ENCODE measurements at places on chromosomes 2 and 18.

- no peak for ATAC-seq
These were observed 390.2 kb downstream of the THSD7B start for GRCh38 chr2:137155356-137156104.

- ATAC-seq: no peak
These were observed 2.9 kb downstream of the MALT1 start for GRCh38 chr18:58674159-58674558.

- no peak for ATAC-seq
These were observed 280.9 kb upstream of the FANCL start for GRCh38 chr2:58521803-58522554.

DNA sequence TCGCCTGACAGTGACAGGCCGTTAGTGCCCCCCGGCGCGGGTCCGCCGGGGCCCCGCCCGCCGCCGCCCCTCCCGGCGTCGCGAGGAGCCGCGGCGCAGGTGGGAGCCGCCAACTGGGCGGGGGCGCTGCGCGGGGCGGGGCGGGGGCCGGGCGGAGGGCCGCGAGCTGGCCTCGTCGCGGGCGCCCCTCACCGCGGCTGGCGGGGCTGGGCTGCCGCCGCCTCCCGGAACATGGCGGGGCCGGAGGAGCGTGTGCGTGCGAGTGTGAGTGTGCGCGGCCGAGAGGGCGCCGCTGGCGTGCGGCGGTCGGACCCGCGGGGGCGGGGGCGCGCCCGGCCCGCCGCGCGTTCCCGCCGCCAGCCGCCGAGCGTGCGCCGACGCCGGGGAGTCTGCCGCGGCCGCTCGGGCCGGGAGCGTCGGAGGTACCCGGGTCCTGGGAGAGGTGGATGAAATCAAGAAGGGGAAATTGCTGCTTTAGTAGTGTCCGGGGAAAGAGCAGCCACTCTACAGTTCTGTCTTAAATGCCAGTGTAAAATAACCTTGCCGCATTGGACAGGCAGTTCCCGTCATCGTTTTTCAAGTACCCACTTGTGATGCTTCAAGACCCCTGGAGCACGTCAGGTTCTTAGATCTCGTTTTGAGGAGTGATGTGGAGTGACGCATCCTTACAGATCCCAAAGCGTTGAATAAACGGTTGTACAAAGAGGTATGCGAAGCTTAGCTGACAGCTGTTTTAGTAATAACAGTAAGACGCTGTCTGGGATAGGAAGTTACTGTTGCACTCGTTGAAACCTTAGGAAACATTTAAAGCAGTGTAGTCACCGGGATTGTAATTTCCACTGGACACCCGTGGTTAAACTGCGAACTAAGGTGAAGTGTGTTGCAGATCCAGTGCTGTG lies 836 bp downstream of the ANKRD12 start:
- ATAC-seq: peak; percentile 70

GRCh38 chr18:45324495-45325113 lies 290.7 kb upstream of the SLC14A2 start:
- ATAC-seq: no peak

DNA sequence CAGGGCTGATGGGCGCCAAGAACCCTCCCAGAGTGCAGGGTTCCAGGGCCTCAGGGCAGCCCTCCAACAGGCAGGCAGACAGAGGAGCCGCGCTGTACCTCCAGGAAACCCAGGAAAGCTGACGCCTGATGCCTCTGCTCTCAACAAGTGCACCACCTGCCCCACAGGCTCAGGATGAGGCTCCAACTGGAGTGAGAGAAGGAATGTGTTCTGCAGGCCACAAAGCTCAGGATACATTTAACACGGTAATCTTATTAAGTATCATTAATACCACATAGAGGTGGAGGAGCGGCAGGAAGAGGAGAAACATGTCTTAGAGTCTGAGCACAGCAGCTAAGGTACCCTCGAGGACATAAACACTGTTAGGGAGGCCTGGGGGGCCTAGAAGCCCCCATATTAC lies 155.9 kb upstream of the CAPN13 start:
- no peak for ATAC-seq

- no peak for ATAC-seq
These were observed 65.7 kb upstream of the RBM44 start for GRCh38 chr2:237732790-237733381.

DNA sequence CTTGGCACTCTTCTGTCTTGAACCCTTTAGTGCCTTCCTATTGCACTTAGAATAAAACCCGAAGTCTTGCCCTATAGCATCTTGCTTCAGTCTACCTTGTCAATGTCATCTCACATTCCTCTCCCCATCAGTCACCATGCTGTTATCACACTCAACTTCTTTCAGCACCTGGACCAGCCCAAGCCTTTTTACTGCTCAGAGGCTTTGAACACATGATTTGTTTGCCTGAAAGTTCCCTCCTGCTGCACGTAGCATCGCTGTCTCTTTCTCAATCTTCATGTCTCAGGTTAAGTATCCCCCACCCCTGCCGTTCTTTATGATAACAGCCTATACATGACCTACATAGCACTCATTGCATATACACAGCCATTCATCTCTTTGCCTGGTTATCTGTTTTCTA lies 41.3 kb upstream of the LGALSL start:
- no peak for ATAC-seq

DNA sequence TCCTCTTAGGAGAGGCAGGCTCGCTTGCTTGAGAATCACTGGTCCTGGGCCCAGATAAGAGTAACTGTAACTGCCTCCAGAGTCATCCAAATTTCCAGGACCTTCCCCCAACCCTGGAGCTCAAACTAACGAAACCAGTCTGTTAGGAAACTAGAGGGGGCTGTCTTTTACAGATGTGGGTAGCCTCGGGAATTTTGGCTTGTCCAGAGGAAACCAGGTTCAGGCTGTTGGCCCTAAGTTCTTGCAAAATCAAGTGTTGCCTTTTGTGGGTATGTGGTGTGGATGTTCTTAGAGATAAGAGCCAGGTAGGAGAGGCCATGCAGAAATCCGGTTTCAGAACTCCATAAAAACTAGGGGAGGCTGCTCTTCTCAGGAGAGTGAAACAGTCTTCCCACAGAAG lies 125.0 kb upstream of the DLX2 start:
- ATAC-seq: no peak

DNA sequence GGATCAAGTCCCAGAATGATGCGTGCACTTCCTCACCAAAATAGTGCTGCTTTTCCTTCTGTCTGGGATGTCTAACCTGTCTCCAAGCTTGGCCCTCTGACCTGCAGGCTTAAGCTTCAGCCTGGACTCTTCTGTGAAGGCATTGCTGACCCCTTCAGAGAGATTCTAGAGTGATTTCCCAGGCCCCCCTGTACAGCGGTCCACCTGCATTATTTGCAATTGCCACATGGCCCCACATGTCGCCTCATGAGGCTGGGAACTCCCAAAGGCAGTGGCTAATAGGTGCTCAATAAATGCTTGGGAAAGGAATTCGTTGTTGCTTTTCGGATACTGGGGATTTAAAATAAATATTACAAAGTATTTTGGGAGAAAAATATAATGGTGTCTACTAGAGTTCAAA lies 32.3 kb upstream of the MEP1B start:
- ATAC-seq: no peak

- ATAC-seq: no peak
These were observed 695.6 kb downstream of the TSN start for GRCh38 chr2:122451040-122451439.

- ATAC-seq: peak; percentile 44
These were observed 20.8 kb downstream of the PTPN18 start for GRCh38 chr2:130376433-130377293.

- ATAC-seq: no peak
These were observed 2.0 kb downstream of the KCTD1 start for GRCh38 chr18:26546170-26546874.

DNA sequence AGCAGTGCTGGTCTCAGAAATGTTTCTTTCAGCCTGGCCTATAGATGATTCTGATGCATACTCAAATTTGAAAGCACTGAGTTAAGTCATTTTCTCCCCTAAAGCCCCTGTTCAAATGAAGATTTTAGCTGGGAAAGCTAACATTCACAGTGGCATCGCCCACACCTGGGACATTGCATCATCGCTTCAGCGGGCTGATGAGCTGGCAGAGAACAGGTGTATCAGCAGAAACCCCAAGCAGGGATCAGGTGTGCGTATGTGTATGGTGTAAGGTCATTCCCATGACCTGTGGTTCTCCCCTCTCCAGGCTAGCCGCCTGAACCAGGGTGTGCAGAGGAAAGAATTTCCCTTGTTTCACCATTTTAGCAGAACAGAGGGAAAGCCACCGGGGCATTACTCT lies 56.3 kb downstream of the EPAS1 start:
- no peak for ATAC-seq

DNA sequence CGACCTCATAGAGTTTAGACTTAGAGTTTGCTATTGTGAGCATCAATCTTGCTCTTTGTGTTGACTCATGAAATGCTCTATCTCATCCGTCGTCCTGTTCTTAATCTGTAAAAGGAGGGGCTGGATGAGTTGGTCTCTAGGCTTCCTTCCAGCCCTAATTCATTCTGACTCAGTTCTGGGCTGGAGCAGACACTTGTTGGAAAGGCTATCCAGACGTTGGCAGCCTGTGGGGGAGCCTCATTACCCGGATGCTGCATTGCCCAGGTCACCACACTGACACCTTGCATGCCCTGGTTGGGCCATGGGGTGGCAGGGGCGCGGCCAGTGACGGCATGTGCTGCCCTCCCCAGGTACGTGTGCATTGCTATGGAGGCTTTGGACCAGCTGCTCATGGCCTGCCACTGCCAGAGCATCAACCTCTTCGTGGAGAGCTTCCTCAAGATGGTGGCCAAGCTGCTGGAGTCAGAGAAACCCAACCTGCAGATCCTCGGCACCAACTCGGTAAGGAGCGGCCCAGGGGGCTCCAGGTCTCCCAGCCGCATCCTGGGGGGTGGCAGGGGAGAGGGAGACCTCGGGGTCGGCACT lies 61.5 kb downstream of the EFR3B start:
- ATAC-seq: no peak

- no peak for ATAC-seq
These were observed at the start of gene FABP1 for GRCh38 chr2:88127888-88128653. FABP1 (minus strand) TSS chr2:88128062; CDS start chr2:88128017, 45 bp downstream.

GRCh38 chr2:62099050-62099449 lies 96.9 kb upstream of the B3GNT2 start:
- ATAC-seq: peak; percentile 4

- peak; percentile 31 for ATAC-seq
These were observed 365.3 kb downstream of the SATB2 start for GRCh38 chr2:199092419-199092818.

GRCh38 chr18:45860971-45861370 lies 35.5 kb downstream of the SIGLEC15 start:
- no peak for ATAC-seq

- no peak for ATAC-seq
These were observed 99.5 kb downstream of the CABYR start for GRCh38 chr18:24238387-24238786.

- no peak for ATAC-seq
These were observed 154.5 kb downstream of the CLIP4 start for GRCh38 chr2:29269765-29270109.

DNA sequence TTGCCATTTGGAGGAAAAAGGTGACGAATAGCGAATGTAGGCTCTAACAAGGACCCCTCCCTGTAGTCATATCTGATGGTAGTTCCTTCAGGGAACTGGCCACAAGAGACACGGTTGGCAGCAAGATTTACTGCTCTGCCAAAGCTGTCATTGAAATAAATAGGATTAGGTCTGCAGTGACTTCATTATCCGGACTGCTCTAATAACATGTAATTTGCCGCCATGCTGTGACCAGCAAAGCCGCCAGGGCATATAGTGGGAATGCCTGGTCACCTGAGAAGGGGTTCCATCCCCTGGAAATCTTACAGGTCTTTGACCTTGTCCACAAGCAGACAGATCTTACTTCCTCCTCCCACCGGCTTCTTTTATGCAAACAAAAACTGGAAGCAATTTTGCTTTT lies 59.4 kb upstream of the LAPTM4A start:
- no peak for ATAC-seq

DNA sequence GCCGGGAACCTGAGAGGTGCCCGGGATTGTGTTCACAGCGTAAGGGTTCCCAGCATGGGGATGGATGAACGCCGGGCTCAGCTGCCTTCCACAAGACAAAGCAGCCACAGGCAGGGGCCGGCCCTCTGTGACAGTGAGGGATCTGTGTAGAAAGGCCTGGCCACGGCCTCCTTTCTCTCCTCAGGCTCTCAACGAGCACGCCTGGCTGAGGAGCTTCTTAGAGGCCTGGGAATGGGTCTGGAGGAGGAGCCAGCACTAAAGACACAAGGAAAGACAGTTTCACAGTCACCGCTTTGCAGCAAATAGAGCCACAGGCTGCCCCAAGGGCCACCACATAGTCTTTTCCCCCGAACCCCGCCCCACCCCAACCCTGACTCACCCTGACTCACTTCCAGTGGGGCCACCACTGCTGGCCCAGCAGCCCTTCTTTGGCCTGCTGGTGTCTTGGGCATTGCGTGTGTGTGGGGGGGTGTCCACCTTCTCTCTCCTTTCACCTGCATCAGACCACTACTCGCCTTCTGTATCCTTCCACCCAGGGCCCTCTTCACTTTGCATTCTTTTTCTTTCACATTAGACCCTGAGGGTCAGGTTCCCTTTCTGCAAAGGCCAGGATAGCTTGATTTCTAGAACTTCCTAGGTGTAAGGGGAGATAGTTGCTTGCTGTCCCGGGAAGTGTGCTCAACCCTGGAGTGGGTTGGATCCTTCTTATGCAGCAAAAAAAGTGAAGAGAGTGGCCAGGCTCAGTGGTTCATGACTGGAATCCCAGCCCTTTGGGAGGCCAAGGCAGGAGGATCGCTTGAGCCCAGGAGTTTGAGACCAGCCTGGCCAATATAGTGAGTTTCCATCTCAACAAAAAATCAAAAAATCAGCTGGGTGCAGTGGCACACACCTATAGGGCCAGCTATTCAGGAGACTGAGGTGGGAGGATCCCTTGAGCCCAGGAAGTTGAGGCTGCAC lies 19.3 kb upstream of the HPCAL1 start:
- ATAC-seq: no peak

DNA sequence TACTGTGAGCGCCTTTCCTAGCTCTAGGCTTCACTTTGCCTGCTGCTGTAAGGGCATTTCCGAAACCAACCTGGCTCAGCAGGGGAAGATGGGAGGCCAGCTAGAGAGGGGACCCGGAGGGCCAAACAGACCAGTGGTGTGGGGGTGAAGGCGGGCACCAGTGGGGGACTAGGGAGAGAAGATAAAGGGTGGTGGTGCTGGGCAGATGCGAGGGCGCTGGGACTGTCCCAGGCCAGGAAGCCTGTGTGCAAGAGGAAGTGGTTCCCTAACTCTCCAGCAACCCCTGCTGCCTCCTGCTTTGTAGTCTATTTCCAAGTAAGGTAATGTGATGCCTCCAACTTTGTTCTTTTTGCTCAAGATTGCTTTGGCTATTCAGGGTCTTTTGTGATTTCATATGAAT lies 73.1 kb downstream of the DNAH7 start:
- ATAC-seq: no peak

- ATAC-seq: no peak
These were observed 761.6 kb downstream of the DSC3 start for GRCh38 chr18:30280861-30281470.

- ATAC-seq: no peak
These were observed 1.5 kb upstream of the PELI1 start for GRCh38 chr2:64145714-64146113.

DNA sequence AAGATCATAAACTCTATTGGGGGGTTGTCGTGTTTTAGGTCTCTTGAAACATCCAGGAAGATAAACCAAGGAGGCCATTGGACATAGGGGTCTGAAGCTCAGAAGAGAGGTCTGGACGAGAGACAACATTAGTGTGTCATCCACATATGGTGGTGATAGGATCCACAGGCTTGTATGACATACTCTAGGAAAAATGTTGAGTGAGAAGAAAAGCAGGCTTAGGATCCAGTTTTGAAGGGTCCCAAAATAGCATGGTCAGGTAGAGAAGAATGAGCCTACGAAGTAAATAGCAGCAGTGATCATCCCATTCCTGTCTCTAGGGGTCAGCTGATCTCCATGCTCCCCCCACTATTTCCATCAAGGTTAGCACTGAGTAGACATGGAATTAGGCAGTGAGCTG lies 166.8 kb downstream of the ANKRD30B start:
- ATAC-seq: no peak

- no peak for ATAC-seq
These were observed 36.2 kb downstream of the HAT1 start for GRCh38 chr2:171958475-171958874.

Measured in stimulated activated memory B cell treated with anti-CD40 and anti-IgM and Interleukin-4, amounts not matched to agents 10 μg/mL and 1 μg/mL and 100 μg/mL, for 72 hours (primary cell).